Activated CD4-positive, alpha-beta T cell treated with anti-CD3 and anti-CD28 coated beads, Interleukin-2, amount 10 ng/mL, durations not matched to agents 7 days and 5 days (primary cell): ENCODE measurements at places on chromosomes 6 and 20.

DNA sequence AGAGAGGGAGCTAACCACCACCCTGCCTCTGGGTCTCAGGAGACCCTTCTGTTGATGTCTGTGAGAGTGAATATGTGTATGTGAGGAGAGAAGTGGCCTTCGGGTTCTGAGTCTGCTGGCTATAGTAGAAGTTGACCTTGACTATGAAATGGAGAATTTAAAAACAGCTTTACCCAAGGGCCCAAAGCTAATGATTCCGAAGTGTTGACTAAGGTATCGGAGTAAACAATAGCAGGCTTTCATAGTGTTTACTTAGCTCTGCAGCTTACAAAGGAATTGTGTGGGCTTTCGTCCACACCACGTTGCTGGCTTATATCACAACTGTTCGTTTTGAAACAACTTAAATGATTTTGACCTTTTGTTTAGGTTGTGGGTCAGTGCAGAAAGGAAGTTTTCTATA, 126.5 kb upstream of the JAG1 start:
- DNase-seq = no peak
- no peaks in the 10 kb centered on the region for H3K27me3 ChIP-seq
- no peaks in the 10 kb centered on the region for H3K36me3 ChIP-seq
- H3K27ac ChIP-seq = no peak overlapping the region

GRCh38 chr6:1110941-1111349, 201.0 kb upstream of the FOXQ1 start:
- no peak for DNase-seq
- H3K27me3 ChIP-seq = peaks cover 6% of the 10 kb centered on the region
- H3K36me3 ChIP-seq = no peaks in the 10 kb centered on the region
- no peak overlapping the region for H3K27ac ChIP-seq

GRCh38 chr20:3759316-3759823, 8.2 kb downstream of the ADISSP start:
- H3K27ac ChIP-seq = no peak overlapping the region
- no peak overlapping the region for H3K4me3 ChIP-seq
- H3K27me3 ChIP-seq = no peaks in the 10 kb centered on the region
- H3K4me1 ChIP-seq = peaks cover 1% of the 10 kb centered on the region

- H3K4me3 ChIP-seq = no peak overlapping the region
- peak overlapping the region; percentile 61 for H3K27ac ChIP-seq
- H3K36me3 ChIP-seq = no peaks in the 10 kb centered on the region
- DNase-seq = peak; percentile 36
Observed at GRCh38 chr6:149852881-149853280, 11.3 kb downstream of the LRP11 start.

- DNase-seq = peak; percentile 83
- no peak overlapping the region for H3K27ac ChIP-seq
- peaks cover 7% of the 10 kb centered on the region for H3K27me3 ChIP-seq
- no peaks in the 10 kb centered on the region for H3K4me1 ChIP-seq
- H3K4me3 ChIP-seq = no peak overlapping the region
- no peaks in the 10 kb centered on the region for H3K36me3 ChIP-seq
Observed at GRCh38 chr6:73675466-73676098, 20.4 kb upstream of the CD109 start.

DNA sequence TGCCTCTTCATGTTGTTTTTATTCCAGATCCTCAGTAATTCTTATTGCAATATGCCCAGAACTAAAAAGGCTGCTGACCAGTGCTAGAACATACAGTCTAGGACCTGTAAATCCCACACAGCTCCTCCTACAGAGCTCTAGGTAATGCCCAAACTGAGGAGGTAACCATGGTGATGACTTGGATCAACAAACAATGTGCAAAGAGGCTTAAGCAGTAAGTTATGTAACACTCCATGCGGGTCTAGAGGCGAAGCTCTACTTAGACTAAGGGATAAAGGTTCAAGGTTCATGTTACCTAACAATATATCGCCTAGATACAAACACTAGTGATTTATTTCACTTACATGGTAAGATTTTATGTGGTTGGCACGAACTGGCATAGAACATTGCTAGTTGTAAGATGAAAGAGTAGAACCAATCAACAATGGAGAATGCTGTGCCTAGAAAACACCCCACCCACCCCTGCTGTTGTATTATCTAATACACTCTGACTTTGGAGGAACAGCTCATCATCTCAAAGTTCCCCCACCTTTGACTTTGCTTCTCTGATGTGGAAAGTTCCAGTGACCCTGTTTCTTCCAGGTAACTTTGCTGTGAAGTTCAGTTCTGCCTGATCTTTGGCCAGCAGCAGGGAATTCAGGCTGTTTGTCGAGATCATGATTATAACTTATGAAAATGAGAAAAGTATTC, 242.4 kb downstream of the ALDH8A1 start:
- DNase-seq = no peak
- H3K27ac ChIP-seq = no peak overlapping the region
- H3K4me1 ChIP-seq = no peaks in the 10 kb centered on the region
- H3K36me3 ChIP-seq = no peaks in the 10 kb centered on the region
- H3K27me3 ChIP-seq = peaks cover 13% of the 10 kb centered on the region

- no peak overlapping the region for H3K27ac ChIP-seq
- DNase-seq = no peak
- no peak overlapping the region for H3K4me3 ChIP-seq
Observed at GRCh38 chr6:108946695-108947094, 98.5 kb downstream of the ARMC2 start.

DNA sequence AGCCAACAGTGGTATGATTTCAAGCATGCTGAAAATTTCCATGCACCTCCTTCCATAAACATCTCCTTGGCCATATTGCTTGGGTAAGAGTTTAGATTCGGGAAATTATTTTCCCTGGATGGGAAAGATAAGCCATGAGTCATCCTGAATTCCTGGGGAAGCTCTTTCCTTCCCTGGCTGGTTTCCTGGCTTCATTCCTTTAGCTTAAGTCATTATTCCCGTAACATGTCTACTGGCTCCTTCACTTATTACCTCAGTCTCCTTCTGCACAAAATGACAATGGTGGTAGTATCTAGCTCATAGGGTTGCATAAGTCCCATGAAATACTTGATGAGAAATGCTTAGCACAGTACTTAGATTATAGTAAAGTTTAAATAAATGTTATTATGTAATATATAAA, 27.6 kb downstream of the TINAG start:
- H3K27ac ChIP-seq = no peak overlapping the region
- no peaks in the 10 kb centered on the region for H3K36me3 ChIP-seq
- H3K27me3 ChIP-seq = no peaks in the 10 kb centered on the region
- no peak overlapping the region for H3K4me3 ChIP-seq
- H3K4me1 ChIP-seq = no peaks in the 10 kb centered on the region
- DNase-seq = no peak

- no peak overlapping the region for H3K27ac ChIP-seq
- DNase-seq = no peak
- H3K36me3 ChIP-seq = no peaks in the 10 kb centered on the region
Observed at GRCh38 chr6:16894301-16894700, 133.0 kb upstream of the ATXN1 start.

DNA sequence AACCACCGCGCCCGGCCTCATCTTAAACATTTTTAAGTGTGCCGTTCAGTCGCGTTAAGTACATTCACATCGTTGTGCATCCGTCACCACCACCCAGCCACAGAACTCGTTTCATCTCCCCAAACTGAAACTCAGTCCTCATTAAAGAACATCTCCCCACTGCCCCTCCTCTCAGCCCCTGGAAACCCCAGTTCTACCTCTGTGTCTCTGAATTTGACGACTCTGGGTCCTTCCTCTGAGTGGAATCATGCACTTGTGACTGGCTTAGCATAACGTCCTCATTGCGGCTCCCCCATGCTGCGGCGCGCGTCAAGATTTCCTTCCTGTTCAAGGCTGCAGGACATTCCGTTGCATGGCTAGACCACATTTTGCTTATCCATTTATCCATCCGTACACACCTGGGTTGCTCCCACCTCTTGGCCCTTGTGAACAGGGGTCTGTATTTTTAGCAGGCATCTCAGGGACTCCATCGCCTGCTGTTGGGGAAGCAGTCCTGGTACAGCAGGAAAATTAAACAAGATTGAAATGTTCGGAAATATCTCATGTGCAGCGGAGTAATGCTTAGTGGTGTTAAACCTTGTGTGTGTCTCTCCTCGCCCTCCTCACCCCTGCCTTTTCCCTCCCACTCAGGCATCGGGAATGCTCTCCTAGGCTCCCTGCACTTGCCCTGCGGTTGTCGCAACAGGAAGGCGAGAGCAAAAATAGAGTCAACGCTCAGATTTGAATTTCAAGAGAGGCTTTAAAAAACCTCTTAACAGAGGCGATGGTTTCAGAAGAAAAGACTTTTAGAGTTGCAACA, 127.9 kb downstream of the PXDC1 start:
- H3K27ac ChIP-seq = no peak overlapping the region
- no peak for DNase-seq
- H3K4me1 ChIP-seq = no peaks in the 10 kb centered on the region
- no peak overlapping the region for H3K4me3 ChIP-seq

DNA sequence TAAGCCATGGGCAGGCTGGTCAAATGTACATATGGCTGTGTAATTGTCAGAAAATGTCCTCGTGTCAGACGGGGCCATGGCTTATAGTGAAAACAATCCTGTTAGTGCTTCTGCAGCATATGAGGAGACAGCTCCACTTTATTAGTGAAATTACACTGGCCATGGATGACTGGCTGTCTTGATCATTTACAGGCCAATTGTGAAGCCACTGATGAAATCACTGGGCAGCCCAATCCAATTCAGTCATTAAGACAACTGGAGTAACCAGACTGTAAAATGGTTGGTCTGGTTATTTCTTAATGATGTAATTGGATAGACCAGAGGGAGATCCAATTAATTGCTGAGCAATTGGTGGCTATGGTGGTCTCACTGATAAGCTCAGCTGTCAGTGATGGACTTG, 749.5 kb downstream of the KIF16B start:
- no peaks in the 10 kb centered on the region for H3K36me3 ChIP-seq
- no peaks in the 10 kb centered on the region for H3K4me1 ChIP-seq
- H3K4me3 ChIP-seq = no peak overlapping the region
- DNase-seq = no peak

GRCh38 chr6:79152269-79152737, 74.2 kb upstream of the PHIP start:
- no peaks in the 10 kb centered on the region for H3K36me3 ChIP-seq
- H3K27me3 ChIP-seq = peaks cover 2% of the 10 kb centered on the region
- H3K4me3 ChIP-seq = no peak overlapping the region
- no peak for DNase-seq
- H3K4me1 ChIP-seq = no peaks in the 10 kb centered on the region

DNA sequence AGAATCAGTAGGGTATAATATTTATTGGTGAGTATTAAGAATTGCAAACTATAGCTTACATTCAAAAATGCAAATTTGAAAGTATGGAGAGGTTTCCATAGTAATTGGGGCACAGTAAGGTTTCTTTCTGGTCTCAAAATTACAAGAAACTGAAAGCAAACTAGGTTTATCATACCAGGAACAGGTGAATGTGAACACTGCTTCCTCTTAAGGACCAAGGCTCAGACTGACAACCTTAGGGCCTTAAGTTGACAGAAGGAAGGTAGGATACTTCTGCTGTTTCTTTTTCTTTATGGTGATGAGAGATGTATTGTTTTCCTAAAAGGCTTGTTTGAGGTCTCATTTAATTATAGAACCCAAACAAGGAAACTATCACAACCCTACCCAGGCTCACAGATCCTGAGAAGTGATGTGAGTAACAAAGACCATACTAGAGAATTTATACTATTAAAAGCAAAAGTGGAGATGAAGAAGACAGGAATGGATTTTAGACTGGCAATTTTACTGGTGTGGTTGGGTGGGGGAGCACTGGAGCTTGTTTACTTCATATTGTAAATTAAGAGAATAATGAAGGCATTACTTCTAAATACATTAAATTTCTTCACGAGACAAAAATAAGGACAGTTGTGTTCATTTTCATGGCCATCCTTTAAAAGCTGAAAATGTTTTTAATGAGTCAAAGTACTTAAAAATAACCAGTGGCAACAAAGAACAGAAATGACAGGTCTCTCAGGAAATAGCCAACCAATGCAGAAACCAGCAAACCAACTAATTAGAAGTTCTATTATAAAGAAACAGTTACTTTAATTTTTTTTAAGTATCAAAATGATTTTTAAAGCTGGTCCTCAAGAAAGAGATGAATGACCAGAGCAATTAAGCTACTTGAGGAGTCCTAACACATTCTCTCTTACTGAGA, 21.3 kb downstream of the STAU1 start:
- H3K36me3 ChIP-seq = peaks cover 31% of the 10 kb centered on the region
- peak overlapping the region; percentile 90 for H3K27ac ChIP-seq
- DNase-seq = peak; percentile 33
- no peaks in the 10 kb centered on the region for H3K27me3 ChIP-seq
- peak overlapping the region; percentile 43 for H3K4me3 ChIP-seq

- H3K4me3 ChIP-seq = no peak overlapping the region
- no peaks in the 10 kb centered on the region for H3K27me3 ChIP-seq
- H3K4me1 ChIP-seq = peaks cover 11% of the 10 kb centered on the region
- H3K27ac ChIP-seq = no peak overlapping the region
- peaks cover 7% of the 10 kb centered on the region for H3K36me3 ChIP-seq
Observed at GRCh38 chr20:32656827-32657226, 16.9 kb downstream of the C20orf203 start.

DNA sequence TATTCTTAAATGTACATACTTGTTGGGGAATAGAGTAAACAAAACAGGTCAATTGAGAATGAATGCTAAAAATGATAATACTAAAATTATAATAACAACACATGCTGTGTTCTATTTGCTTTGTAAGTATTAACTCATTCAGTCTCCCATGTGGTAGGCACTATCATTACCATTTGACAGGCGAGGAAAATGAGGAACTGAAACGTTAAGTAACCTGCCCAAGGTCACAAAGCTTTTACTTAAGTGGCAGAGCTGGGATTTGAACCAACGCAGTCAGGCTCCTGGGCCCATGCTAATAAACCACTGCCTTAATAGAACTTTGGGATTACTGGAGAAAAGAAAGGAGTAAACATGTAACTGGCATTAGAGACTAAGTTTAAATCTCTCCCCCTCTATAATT, 3.8 kb downstream of the NSFL1C start:
- H3K4me1 ChIP-seq = peaks cover 46% of the 10 kb centered on the region
- no peak for DNase-seq
- H3K4me3 ChIP-seq = no peak overlapping the region
- H3K36me3 ChIP-seq = peaks cover 27% of the 10 kb centered on the region
- H3K27me3 ChIP-seq = peaks cover 4% of the 10 kb centered on the region

DNA sequence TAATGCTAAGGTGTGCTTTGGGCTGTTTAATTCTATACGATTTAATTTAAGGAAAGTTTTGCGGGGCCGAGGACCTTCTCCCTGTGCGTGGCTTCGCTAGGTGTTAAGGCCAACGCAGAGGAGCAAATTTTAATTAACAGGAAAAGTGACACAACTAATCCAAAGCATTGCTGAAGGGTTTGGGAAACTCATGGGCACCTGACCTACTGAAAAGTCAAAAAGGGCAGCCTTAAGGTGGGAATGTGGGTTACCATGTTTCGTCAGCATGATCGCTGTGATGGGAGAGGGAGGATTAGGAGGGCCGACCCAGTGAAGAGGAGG, 415 bp upstream of the CUL9 start:
- peak overlapping the region; percentile 95 for H3K4me3 ChIP-seq
- DNase-seq = no peak
- no peaks in the 10 kb centered on the region for H3K27me3 ChIP-seq
- H3K36me3 ChIP-seq = peaks cover 35% of the 10 kb centered on the region
- peaks cover 49% of the 10 kb centered on the region for H3K4me1 ChIP-seq
- H3K27ac ChIP-seq = peak overlapping the region; percentile 77
